COR-L47 (cell line): ENCODE measurements at places on chromosomes 7 and 10.
A peak's percentile ranks its signal among the peaks of the same experiment; 100 is the strongest.

DNA sequence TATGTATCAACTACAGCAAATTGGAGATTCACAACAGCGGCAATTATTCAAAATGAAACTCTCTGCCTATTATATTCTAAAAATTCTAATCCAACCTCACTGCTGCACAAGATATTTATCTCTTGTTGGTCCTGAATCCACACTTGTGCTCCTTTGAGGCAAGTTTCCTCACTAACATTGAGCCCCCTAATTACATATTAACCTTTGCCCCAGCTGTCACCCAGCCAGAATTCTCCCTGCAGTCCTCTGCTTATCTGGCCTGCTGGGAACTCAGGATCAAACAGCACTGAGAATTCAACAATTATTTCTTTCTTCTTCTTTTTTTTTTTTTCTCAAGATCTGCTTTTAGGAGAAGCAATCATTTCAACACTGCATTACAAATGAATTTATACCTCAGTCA, 21.5 kb upstream of the PLAC9 start:
- no peak for DNase-seq

GRCh38 chr7:45578022-45578421, 3.9 kb downstream of the ADCY1 start:
- DNase-seq: no peak

DNA sequence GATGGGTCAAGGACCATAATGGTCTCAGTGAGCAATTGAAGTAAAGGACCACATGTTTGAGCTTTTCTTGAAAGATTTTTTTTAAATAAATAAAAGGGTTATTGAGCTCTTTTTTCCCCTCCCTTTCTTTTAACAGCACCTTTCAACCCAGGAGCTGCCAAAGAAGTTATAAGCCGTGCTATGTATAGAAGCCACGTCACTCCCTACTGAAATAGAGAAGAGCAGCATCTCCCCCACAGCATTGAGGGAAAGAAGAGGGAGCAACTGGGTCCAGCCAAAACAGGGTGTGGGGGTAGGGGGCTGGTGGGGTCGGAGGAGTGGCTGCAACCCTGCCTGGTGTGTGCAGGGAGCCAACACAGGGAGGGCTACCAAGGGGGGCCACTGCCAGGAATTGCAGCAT, 227.2 kb downstream of the PLXNA4 start:
- DNase-seq: no peak

DNA sequence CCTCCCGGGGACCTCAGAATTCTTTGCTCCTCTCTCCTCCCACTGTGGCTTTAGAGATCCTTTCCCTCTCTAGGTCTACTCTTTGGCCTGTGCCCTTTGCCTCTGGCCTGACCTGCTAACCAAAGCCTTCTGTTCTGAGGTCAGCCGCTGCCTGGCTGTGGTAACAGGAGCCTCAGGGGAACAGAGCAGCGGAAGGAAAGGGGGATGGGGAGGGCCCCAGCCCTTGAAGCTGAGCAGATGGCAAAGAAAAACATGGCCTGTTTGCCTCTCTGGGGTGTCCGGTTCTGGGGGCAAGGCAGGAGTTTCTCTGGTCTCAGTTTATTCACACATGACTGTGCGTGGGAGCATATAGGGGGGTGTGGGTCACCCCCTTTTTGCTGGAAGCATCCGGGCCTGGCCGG, 28.2 kb downstream of the COL26A1 start:
- no peak for DNase-seq

- DNase-seq: no peak
Observed at GRCh38 chr10:1452777-1453176, 284.5 kb downstream of the ADARB2 start.

DNA sequence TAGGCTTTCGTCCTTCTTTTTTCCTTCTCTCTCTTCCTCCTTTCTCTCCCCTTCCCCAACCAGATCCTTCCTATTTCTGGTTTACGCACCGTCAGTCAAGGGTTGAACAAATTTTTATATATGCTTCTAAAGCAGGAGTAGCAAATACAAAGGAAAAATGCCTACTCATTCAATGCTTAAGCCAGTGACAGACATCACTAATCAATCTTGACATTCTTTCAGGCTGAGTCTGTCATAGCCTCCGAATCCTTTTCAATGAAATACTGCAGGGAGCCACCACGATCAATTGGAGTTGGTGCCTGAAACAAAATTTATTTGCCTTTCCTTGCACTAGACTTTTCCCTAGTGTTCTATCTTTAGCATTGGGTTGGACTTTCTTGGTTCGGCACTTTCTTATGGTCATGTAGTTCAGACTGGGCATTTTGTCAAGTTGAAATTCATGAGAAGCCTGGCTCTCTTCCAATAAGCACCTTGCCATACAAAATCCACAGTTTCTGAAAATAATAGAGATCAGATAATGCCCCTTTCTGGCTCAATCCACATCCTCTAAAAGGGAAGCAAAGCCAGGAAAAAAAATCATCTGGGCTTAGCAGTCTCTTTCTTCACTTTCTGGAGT, 239.5 kb upstream of the PLXNA4 start:
- DNase-seq: peak; percentile 7

DNA sequence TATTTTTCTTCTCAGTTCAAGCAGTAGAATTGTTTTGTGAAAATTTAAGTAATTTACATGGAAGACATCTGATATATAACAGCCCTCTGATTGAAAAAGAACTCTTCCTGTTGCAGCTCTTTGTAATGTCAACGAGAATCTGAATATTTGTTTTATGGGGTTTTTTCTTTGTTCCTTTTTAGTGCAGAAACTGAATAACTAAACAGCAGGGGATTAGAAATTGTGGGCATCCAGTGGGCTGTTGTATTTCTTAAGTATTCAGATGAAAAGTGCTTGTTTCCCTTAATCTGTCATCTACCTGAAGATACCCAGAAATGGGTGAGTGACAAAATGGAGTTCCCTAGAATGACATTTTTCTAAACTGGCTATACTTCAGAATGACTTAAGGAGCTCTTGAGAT, 7.4 kb downstream of the ARL4A start:
- no peak for DNase-seq

DNA sequence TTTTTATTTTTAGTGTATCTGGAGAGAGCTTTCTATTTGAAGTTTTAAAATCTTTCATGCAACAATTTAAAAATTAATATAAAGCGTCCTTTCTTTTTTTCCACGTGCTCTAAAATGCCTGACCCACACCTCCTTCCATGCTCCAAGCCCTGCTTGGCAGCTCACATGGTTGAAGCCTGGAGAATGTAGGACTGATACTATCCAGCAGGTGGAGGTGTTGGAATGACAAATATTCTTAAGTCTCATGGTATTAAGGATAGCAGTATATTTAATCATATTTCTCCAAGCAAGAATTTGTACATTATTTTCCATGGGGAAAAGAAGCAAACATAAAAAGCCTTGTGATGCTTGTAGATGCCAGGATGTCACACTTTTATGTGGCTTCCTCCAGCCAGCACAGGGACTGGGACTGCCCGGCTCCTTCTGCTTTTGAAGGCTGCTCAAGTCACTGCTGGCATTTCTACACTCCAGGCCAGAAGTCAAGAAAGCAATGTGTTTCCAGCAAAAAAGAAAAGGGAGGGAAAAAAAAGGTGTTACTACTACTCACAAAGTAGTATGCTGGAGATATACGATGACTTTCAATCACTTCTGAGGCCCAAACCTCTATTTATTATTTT, 49.7 kb downstream of the BZW2 start:
- DNase-seq: peak; percentile 19

- no peak for DNase-seq
Observed at GRCh38 chr7:100678291-100678984, 4.9 kb downstream of the GNB2 start.

DNA sequence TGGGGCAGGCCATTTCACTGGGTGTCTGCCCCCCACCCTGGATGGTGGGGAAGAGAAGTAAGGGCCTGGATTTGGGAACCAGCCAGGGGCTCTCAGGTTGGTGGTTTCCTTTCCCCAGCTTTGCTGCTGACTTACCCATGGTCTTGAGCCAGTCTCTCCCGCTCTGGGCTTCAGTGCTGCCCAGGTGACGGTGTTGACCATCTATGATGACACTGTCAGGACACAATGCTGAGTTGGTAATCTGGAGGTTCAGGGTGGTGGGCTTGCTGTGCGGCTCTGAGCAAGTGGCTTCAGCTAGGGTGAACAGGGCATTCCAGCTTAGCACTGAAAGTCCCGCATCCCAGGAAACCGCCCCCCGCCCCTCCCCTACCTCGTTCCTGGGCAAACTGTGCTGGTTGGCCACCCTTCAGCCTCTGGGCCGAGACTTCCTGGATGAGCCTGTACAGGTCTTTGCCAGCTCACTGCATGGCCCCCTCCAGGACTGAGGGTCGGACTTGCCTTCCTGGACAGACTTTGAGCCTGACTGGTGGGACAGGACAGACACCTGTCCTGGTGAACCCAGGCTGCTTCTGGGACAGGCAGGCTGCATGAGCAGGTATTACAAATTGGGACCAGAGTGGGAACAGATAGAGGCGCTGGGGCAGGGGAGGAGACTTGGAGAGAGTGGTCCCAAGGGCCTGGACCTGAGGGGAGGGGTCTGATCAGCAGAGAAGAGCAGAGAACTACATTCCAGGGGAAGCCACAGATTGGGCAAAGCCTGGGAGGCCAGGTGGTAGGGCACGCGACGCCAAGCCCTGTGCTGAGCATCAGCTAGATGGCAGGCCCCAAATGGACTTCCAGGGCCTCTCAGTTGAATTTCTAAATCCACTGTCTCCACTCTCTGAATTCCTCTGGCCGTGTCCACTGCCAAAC, 19.9 kb upstream of the ZMIZ1 start:
- DNase-seq: no peak

GRCh38 chr10:101297901-101298486, 56.0 kb upstream of the BTRC start:
- no peak for DNase-seq

DNA sequence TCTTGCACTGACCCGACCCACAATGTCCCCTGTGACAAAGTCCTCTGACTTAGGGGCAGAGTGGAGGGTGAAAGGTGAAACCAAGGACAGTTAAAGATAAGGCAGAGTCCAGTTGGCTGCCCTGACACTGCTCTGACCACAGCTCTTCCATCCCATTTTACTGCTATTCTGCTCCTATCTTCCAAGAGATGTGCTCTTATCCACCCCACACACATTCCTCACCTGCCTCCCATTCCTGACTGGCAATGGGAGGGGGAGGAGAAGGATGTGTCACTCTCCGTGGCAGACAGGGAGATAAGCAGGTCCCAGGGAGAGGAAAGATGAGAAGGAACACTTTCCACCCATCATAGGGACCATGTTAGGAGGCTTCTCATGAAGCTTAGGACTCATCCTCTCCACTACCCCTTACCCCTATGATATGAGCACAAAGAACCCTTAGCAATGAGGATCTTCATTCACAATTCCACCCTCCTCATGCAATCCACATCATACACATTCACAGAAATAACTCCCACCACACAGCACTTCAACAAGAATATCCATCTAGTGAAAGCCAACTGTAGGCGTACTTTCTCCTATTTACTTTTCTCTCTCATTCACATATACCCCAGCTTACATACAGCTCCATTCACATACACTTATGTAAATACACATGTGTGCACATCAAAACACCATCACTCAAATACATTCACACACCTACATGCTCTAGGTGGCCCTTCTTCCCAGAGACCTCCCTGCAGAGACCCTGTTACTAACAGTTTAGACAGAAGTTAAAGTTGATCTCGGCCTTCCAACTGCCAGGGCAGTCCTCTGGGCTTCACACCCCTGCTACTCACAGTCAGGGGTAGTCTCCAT, 6.6 kb downstream of the SYNPO2L start:
- no peak for DNase-seq

- peak; percentile 12 for DNase-seq
Observed at GRCh38 chr7:143003393-143004051, 23.4 kb downstream of the OR9A2 start.

DNA sequence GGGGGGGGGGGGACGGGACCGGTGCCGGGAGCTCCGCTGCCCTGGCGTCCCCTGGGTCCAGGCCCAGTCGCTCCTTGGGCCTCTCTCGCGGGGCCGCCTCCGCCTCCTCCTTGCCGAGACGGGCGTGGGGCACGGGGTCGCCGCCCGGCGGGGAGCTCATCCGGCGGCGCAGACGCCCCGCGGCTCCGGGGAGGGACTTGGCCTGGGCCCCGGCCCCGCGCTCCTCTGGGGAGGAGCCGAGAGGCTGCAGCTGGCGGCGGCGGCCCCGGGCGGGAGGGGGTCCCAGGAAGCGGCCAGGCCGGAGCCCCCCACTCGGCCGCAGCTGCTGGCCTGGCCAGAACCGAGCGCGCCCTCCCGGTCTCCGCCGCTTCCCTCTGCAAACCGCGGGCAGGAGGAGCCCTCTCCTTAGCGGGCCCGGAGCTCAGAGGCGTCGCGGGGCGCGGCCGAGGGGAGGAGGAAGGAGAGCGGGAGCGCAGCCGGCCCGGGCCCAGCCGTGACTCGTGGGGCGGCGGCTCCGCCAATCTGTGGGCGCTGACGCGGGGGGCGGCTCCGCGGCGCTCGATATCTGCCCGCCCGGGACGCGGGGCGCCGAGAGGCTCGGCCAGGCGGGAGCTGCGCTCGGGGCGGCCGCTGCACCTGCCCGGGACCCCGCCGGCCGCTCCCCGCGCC, at the start of gene FAM20C:
FAM20C (plus strand) TSS at position 591 of the 669 bp plus-strand sequence. CDS start 629 bp downstream, outside the sequence.
- DNase-seq: peak; percentile 74

- DNase-seq: no peak
Observed at GRCh38 chr7:89731751-89732445, 422.4 kb upstream of the STEAP1 start.

GRCh38 chr7:116779216-116779615, 83.2 kb upstream of the CAPZA2 start:
- no peak for DNase-seq

- no peak for DNase-seq
Observed at GRCh38 chr10:114374053-114374791, 30.1 kb downstream of the AFAP1L2 start.

GRCh38 chr10:78781991-78782390, 286.8 kb upstream of the ZMIZ1 start:
- no peak for DNase-seq

- DNase-seq: no peak
Observed at GRCh38 chr7:92359801-92360200, 87.5 kb upstream of the GATAD1 start.

DNA sequence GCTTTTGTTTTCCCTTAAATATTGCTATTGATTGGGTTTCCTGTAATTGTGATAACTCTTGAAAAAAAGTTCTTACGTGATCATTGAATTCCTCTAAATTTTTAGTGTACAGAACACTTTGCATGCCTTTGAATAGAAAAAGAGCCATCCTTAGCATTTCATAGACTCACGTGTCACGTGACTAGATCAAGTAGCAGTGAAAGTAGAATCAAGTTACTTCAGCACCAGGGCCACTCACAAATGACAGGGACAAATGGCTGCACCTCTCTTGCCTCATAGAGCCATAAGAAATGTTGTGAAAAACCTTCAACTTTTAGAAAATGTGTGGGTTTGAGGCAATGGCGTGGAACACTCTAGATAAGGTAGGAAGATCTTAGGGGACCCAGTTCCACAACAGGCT, 203.8 kb downstream of the ZEB1 start:
- DNase-seq: no peak

DNA sequence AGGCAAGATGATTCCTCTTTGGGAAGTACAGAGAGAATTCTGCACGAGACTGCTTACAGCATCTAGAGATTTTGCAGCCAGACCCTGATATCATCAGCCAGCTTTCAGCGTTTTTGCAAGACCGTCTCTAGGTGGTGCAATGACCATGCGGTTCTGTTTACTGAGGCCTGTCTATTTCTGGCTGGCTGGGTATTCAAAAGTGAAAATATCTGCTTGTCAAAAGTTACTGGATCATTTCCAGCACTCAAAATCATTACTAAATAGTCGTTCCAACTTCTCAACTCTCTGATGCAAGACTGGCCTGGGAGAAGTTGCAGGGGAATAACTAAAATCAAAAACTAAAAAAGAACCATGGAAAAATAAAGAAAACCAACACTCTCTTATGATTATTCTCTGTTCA, 240.1 kb downstream of the ELMO1 start:
- peak; percentile 24 for DNase-seq
